ENCODE measurements at places on chromosomes 1 and 21. TPM values are rescaled to one million over a fixed set of nuclear protein-coding genes. Genes with fewer than 3 reads are reported as not detected.

GRIK3 gene
- total RNA-seq: not detected

S100PBP gene
- 57.2 TPM for total RNA-seq

OR10J1 gene
- total RNA-seq: not detected

TFF3 gene
- not detected for total RNA-seq

SPRR2E gene
- total RNA-seq: not detected

FAM167B gene
- 4.4 TPM for total RNA-seq

GSTM5 gene
- 2.1 TPM for total RNA-seq

HPDL gene
- 0.59 TPM for total RNA-seq

BATF3 gene
- 0.59 TPM for total RNA-seq

VCAM1 gene
- total RNA-seq: 511 TPM

C1QA gene
- total RNA-seq: 1.1 TPM

UBXN10 gene
- under 0.01 TPM for total RNA-seq

RNF187 gene
- 46.0 TPM for total RNA-seq

Data from osteoblast (primary cell).